ENCODE measurements at places on chromosomes 1 and 21. TPM values are rescaled to one million over a fixed set of nuclear protein-coding genes. Genes with fewer than 3 reads are reported as not detected.

MATN1 gene
- 0.08 TPM for total RNA-seq

GPR161 gene
- total RNA-seq, result 9.3 TPM

GIPC2 gene
- total RNA-seq, result 2.2 TPM

SLC16A4 gene
- total RNA-seq, result 12.0 TPM

PTPRF gene
- 279 TPM for total RNA-seq

CATSPERE gene
- total RNA-seq, result 0.92 TPM

All from left lung (tissue), 14 donors.